ENCODE measurements at places on chromosomes 6 and 20.

DNA sequence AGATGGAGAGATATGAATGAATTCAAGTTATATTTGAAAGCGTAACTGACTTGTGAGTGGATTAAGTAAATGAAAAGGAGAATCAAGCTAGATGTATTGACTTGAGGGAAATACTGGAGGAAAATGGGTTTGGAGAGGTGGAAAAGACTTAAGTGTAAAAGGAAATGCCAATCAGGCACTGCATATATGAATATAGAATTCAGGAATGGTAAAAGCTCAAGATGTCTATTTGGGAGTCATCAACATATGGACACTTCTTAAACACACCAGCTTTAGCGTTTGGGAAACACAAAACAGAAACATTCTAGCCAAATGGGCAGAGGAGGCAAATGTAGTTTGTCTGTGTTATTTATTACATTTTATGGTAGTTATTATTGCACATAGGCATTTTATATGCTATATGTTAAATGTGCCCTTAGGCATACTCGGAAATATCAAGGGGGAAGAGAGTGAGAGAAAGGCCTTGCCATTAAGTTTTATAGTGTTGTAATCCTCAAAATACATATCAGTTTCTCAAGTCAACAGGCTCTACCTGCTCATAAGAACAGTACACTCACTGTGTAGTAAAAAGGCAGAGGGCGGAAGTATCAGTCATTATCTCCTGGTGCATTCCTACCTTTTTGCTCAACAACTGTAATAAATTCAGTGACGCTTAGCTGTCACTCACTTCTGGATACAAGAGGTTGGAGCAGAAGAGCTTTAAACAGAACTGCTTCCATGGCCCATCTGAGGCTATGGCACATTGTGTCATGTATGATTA lies 33.7 kb upstream of the ME1 start:
- DNase-seq, result no peak

DNA sequence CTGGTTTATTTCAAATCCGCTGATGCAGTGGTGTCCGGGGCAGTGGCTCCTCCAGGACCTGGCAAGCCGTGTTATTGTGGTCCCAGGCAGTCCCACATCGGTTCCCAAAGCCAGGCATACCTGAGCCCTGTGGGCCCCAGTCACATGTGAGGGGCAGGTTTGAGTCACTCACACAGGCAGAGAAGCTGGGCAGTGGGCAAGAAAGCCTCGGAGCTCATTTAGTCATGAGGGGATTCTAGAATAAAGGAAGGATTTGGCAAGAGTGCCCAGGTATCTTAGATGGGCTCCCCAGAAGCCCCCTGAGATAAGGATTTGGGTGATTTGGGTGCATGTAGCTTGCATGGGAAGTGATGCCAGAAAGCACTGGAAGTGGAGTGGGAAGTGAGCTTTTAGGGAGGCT lies 37.3 kb downstream of the SYNDIG1 start:
- no peak for DNase-seq

DNA sequence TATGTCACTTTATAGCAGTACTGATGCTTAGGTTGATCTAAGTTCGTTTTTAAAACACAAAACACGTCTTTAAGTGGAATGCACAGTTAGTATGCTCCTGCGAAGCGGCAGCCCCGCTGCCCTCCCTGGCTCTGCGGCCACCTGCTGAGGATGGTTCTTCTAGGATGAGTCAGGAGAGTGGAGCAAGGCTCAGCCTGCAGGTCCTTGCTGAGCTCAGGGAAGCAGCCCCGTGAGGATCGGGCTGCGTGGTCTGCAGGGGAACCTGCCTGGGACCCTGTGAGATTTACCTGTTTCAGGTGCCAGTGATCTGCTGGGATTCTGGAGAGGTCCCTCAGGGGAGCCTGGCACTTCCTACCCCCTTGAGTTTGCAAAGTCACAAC lies 57.5 kb downstream of the SYNJ2 start:
- no peak for DNase-seq

DNA sequence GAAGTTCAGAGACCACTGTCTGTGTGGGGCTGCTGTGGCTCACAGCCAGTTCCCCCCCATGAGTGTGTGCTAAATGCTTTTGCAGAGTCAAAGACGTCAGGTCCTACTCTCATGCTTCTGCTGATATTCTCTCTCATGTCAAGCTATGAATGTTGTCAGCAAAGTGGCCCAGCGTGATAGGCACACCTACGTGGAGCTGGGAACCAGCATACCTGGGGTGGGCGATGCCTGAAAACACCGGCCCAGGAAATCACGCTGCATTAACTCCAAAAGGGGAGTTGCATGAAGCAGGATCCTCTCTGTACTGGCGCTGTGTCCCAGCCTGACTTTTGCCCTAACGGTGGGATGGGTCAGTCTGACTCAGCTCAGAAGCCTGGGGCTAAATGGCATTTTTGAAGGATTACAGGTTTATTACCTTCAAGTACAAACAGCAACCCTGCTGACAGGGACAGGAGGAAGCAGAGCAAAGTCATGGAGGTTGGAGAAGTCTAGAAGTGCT lies 9.0 kb upstream of the MRPS10 start:
- DNase-seq, result no peak

DNA sequence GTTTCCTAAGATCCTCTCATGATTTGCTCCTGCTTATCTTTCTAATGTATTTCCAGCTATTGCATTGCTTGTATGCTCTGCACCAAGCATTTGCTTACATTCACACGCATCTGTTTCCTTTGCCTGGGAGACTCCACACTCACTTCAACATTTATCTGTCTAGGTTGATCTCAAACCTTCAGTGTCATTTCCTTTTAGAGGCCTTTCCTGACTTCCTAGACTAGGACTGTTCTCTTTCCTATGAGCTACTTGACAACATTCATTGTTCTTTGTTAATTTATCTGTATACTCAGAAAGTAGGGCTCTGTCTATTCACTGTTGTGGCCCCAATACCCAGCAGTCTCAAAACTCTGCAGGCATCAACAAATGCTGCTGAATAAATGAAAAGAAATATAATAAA lies 84.4 kb downstream of the WASF1 start:
- no peak for DNase-seq

- no peak for DNase-seq
These were observed 53.4 kb upstream of the GCM1 start for GRCh38 chr6:53202052-53202451.

- no peak for DNase-seq
These were observed 12.1 kb downstream of the VEGFA start for GRCh38 chr6:43781941-43782704.

GRCh38 chr20:52118696-52119095 lies 72.9 kb downstream of the ZFP64 start:
- DNase-seq, result no peak

DNA sequence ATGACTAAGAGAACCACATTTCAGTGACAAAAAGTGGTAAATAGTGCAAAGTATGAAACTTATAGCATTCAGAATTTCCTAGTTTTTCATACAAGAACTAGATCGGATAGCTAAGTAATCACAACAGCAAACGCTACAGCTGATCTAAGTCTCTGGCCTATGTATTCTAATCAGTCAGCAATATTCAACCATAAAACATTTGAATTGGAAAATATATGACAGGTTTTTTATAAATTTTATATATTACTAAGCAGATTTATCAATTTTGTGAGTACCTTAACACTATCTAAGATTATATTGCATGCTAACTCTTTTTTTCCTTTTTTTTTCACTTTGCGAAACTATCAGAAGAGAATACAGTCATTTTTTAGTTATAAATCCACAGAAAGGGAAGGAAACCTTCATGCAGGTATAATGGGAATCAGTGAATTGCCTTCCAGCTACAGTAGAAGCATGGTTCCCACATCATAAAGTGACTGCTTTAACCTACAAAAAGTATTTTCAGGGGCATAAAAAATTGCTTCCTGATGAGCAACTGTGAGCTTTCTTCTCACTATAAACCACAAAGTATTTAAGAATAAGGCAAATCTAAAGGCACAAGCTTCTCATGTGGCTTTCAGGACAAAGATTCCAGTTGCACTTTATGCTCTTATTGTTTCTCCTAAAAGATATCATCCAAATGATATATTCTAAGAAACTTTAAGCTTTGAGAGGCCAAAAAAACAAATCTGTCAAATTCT lies 74.0 kb upstream of the GJE1 start:
- DNase-seq, result no peak

DNA sequence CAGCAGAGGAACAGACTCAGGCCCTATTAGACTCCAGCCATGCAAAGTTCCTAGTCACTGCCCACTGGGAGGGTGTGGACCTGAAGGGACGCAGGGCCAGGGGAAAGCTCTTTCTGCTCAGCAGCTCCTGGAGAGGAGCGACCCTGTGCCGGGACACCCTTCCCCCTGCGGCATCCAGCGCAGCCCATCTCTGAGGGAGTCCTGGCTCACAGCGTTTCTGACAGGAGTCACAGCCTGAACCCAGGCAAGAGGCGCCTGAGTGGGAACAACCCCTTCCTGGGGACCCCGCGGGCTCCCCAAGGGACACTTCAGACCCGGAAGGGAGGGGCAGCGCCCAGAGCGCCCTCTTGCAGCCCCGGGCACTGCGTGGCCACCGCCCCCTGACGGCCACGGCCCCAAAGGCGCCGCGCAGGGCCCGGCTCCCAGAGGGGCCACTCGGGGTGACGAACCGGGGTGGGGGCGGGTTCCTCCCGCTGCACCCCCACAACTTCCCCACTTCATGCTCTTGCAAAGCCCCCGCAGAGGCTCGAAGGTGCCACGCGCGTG lies 862 bp downstream of the UCKL1 start:
- no peak for DNase-seq

DNA sequence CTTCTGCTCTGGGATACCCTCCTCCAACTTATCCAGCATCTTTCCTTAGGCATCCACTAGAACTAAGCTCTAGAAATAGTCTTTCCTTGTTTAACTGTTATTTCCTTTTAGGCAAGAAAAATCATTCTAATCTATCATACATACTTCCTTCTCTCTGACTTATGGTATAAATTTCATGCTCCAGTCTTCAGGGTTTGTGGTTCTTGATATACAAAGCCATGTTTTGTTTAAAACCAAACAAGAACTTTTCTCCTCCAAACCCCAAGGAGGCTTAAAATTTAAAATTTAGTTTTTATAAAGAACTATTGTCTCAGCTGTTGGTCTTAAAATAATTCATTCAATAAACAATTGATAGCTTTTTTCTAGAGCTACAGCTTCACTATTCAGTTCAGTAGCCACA lies 77.2 kb downstream of the CD164 start:
- no peak for DNase-seq

DNA sequence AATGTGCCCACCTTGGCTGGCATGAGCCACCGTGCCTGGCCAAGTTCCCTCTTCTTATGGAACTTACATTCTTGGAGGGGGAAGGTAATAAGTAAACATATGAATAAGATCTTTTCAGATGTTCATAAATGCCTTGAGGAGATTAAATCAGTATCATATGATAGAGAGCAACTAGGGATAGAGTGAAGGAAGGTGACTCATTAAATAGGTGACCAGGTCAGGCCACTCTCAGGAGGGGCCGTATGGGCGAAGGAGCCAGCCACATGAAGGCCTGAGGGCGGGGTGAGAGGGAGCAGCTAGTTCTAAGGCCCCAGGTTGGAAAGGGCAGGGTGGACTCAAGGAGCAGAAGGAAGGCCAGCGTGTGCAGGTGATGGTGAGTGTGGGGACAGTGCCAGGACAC lies 91.1 kb downstream of the UST start:
- DNase-seq, result no peak

DNA sequence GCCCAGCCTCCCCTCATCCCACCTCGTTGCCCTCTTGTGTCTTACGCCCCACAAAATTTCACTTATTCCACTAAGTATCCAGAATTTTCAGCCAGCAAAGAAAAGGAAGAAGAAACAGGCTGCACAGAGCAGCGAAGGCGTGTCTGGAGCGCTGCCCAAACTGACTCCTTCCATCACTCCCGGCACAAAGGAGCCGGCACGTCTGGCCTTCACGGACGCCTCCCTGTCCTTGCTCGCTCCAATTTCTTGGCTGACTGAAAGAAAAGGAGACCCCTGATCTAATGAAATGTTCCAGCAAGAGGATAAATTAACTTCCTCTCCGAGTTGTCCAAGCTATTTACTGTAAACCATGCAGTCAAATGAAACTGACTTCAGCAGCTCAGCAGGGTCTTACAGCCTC lies 152.3 kb upstream of the CDH4 start:
- DNase-seq, result no peak

DNA sequence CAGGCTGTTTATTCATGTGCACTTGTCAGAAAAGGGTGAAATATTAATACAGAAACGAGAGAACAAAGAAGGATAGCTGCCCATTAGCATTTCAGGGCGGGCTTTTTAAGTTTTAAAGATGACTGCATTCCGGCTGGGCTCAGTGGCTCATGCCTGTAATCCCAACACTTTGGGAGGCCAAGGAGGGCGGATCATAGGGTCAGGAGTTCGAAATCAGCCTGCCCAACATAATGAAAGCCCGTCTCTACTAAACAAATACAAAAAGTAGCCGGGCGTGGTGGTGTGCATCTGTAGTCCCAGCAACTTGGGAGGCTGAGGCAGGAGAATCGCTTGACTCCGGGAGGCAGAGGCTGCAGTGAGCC lies 130.5 kb downstream of the HFE start:
- no peak for DNase-seq

DNA sequence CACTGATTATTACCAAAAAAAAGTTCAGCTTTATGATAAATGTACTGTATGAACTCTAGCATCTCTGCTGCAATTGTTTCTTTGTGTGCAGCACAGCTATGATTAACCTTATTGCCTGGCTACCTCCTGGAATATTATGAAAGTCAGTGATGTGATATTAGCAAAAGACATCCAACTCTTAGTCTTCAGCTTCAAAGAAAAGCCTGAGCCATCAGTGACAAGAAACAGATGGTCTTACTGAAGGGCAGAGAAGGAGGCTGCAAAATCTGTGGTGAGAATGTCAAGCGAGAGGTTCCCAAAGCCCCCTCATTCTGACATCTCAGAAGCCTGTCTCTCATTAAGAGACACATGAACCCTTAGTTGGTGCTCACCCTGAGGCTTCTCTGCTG lies 89.4 kb upstream of the TNFAIP3 start:
- DNase-seq, result no peak

GRCh38 chr20:41027366-41027765 lies 1.3 kb upstream of the TOP1 start:
- no peak for DNase-seq

- no peak for DNase-seq
These were observed 573.5 kb downstream of the CD109 start for GRCh38 chr6:74269600-74269858.
